ENCODE measurements at places on chromosomes 2 and 18.

- no peak for DNase-seq
These were observed 28.2 kb downstream of the SOX11 start for GRCh38 chr2:5720426-5720825.

- DNase-seq = no peak
These were observed 9.8 kb downstream of the TBR1 start for GRCh38 chr2:161425728-161426454.

GRCh38 chr2:206481056-206481455, 37.7 kb downstream of the ADAM23 start:
- DNase-seq = no peak

- DNase-seq = no peak
These were observed 76.9 kb upstream of the MAP3K20 start for GRCh38 chr2:172998547-172999272.

DNA sequence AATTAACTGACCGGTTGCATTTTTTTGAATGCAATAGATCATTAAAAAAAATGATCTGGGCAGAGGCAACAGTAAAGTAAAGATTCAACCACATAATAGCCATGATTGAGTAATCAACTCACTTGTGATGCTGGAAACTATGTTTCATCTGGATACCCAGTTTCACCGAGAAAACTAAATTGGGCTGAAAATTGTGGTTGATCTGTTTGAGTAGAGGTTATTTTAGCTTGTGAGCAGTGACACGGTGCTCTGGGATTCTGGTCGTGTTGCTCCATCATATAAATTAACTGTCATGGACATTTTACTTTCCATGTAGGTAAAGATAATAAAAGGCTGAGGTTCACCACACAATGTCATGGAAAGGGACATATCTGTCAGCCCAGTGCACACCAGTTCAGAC, 58.7 kb downstream of the CD226 start:
- no peak for DNase-seq

DNA sequence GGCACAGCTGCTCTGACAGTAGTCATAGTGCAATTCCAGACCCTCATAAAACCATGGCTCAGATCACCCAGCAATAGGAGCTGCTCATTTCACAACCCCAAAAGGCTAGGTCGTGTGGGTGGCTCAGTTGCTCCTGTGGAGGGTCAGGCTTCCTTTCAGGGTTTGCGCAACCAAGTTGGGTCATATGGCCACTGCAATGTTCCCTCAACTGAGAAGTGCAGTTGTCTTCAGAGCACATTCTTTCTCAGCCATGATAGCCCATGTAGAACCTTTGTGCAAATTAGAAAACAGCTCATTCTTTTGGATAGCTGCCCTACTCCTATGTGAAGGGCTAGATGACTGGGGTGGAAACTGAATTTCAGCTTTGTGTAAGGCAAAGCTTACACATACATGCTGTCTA, 3.2 kb downstream of the SERPINB13 start:
- no peak for DNase-seq

- no peak for DNase-seq
These were observed 442.3 kb upstream of the RGPD4 start for GRCh38 chr2:107384422-107384821.

- DNase-seq = no peak
These were observed 11.0 kb downstream of the PLA2R1 start for GRCh38 chr2:160051371-160051800.

GRCh38 chr2:109415581-109416013, 198.2 kb downstream of the SEPTIN10 start:
- DNase-seq = no peak

GRCh38 chr18:24126155-24126961, 12.5 kb upstream of the CABYR start:
- DNase-seq = no peak

- DNase-seq = no peak
These were observed 10.2 kb downstream of the RAB10 start for GRCh38 chr2:26043862-26044696.
